ENCODE measurements at places on chromosomes 1 and 21. TPM values are rescaled to one million over a fixed set of nuclear protein-coding genes. Genes with fewer than 3 reads are reported as not detected.

- DNase-seq = no peak
Observed at GRCh38 chr1:111989531-111990025, at the start of gene KCND3. KCND3 (minus strand) TSS chr1:111989668.

DNA sequence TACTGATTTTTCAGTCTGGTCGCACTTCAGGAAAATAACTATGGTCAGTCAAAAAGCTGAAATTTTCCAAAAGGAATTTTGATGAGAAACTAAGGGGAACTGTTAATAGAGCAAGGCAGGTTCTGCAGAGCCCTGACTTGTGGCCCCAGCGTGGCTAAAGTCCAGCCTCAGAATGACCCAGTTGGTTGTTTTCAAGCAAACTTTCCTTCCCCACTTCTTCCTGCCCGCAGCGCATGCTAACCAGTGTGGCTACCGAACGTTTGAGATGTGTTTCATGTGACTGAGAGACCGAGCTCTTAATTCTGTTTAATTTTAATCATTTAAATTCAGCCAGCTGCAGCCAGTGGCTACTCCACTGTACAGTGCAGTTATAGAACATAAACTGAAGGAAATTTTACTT is 6.2 kb upstream of the IL10RB start:
- DNase-seq = peak; percentile 41

GRCh38 chr1:113391649-113392271 is 1.4 kb downstream of the MAGI3 start:
- DNase-seq = peak; percentile 31

DNA sequence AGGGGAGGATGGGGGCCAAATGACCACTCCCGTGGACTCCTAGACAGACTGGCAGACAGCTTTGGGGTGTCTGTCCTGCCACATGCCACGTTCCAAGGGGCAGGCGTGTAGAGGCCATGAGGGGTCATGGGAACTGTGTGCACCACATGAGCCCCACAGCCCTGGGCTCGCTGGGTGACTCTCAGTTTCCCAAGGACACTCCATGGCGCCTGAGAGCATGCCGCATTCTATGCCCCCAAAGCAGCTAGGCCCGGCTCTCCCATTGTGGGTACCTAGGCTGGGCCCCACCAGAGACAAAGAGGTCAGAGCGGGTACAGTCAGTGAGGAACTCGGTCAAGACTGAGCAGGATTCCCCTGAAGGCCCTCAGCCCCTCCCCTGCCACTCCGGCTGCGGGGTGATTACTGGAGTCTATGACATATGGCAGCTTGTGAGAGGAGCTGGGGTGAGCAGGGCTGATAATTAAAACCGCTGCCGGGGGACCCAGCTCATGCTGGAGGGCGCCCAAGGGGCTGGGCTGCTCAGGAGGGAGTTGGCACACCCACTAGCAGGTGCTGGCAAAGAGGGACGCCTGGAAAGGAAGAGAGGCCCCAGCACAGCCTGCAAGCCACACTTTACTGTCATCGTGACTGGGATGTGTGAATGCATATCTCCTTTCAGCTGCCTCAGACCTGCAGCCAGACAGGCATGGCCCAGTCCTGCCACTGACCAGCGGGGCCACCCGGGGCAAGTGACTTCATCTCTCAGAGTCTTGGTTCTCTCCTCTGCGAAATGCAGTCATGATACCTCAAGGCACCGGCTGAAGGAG is 8.4 kb downstream of the LRP8 start:
- no peak for DNase-seq

DNA sequence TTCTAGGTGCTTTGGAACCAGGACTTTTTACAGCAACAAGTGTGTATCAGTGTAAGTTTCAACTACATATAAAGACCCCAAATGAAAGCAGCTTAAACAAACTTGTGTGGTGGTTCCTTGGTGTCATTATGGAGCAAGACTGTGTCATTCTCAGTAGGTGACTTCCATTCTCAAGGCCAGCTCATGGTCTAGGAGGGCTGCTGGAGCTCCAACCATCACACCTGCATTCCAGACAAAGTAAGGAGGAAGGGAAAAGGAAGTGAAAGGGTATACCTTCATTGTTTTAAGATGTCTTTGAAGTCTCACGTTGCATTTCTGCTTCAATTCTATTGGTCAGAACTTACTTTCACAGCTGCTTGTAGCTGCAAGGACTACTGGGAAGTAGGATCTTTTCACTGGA is 188.6 kb downstream of the C1orf94 start:
- no peak for DNase-seq

GRCh38 chr1:234570329-234571120 is 39.5 kb downstream of the IRF2BP2 start:
- DNase-seq = no peak

The KRTAP12-2 gene
- not detected for polyA plus RNA-seq

The TLCD4 gene
- polyA plus RNA-seq = 4.7 TPM

The FAM72B gene
- polyA plus RNA-seq = 7.7 TPM

The LCE6A gene
- not detected for polyA plus RNA-seq

The RHD gene
- polyA plus RNA-seq = 0.09 TPM

The FCAMR gene
- not detected for polyA plus RNA-seq

Measured in HepG2 (cell line).